ENCODE measurements at places on chromosomes 1 and 21.

DNA sequence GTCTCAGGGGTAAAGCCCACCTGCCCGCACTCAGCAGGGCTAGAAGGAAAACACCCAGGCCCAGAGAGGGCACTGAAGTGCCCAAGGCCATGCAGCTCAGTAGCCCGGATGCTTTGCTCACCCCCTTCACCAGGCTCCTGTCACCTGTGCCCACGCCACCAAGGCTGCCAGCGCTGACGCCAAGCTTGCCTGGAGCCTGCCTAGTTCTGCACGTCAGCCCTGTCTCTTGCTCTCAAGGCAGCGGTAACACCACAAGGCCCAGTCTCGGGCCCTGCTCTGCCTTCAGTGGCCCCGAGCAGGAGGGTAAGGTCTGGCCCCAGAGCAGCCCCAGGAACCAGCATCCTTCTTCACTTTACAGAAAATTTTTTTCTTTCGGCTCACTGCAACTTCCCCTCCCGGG lies 7.7 kb downstream of the TMEM63A start:
- no peak for DNase-seq

- no peak for DNase-seq
Observed at GRCh38 chr1:119227456-119227855, 87.0 kb upstream of the WARS2 start.

DNA sequence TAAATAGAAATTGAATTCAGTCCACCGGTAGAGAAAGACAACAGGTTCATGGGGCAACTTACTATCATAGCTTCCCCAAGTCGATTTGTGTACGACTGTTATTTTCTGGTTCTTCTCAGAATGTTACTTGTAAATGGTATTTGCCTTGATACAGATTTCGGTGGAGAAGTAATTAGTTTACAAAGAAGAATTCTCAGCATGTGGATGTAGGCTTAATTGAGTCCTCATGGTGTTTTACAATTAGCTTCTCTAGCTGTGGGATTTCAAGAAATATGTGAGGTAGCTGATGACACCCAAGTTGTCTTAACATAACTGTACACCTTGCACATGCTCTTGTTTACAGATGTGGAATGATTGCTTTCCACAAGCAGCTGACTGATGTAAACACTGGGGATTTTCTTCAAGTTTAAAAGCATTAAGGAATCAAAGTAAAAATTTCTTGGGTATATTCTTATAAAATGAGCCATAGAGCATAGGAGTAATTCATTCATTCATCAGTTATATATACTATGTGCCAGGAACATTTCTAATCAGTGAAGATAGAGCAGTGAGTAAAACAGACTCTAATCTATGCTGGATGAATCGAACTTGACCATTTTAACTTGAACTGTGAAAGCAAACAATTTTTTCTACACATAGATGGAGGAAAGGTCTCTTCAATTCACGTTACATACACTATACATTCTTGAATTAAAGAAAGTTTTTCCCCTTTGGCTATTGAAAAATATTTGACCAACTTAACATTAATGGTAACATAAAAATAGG lies 1.4 kb downstream of the MACO1 start:
- no peak for DNase-seq

DNA sequence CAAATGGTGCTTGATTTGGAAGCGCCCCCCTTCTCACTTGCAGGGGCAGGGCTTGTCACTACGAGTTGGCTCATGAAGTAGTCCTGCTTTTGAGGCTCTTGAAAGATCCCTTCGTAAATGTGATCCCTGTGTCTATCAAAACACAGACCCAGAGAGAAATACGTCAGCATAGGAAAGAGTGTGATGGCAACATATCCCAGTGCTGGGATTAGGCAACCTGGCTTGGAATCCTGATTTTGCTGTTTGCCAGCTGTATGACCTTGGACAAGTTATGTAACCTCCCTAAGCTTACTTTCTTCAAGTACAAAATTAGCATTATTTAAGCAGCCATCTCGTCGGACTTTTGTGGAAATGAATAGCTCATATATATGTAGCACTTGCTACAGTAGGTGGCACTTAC lies 228.4 kb downstream of the ATG4C start:
- DNase-seq: no peak

DNA sequence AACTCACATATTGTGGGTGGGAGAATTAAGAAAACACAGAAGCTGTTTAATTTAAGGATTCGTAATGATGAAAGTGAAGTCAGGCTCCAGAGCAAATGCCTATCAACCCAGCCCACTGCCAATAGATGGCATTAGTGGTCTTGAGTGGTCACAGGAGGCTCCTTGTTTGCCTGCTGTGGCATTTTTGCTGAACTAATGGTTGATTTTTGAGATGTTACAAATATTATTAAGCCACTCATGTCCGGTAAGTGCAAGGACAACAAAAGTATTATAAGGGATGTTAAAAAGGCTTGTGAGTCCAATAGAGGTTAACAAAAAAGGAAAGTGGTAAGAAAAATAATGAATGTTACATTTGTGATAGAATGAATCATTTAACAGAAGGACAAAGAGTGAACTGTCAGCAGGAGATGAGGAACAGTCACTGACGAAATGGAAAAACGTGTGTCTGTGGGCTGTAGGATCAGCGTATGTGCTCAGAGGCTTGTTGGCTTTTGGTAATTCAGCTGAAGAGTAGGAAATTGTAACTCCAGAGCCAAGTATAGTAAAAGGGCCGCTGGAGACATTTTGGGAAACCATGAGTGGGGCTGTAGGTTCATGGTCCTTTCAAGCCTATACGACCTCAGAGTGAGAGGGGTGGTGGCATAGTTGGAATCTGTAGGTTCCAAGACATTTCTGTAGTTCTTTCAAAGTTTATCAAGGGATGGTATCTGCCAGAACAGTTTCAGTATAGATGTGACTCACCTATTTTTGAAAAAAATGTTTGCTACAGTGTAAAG lies 11.2 kb downstream of the SFT2D2 start:
- DNase-seq: no peak

GRCh38 chr1:202135221-202135721 lies 9.3 kb downstream of the ARL8A start:
- DNase-seq: no peak

DNA sequence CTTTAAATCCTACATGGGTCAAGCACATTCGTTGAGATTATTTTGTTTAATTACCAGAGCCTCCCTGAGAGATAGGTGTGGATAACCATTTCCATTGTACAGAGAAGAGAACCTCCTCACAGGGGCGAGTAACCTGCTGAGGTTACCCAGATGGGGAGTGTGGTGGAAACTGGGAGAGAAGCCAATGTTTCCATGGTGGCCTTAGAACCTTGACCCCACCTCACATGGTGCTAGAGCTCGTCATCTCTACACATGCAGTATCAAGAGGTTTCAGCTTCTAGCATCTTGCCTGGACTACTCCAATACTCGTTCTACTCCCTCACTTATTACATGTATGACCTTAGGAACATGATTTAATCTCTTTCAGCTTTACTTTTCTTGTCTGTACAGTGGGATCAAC lies 4.8 kb downstream of the REG4 start:
- DNase-seq: no peak

GRCh38 chr1:87972811-87973210 lies 644.1 kb downstream of the LMO4 start:
- DNase-seq: no peak

Measured in stimulated activated CD4-positive, alpha-beta T cell treated with anti-CD3 and anti-CD28 coated beads, Interleukin-1b, Interleukin-23, amount 100 ng/mL, for 1 hour (primary cell).